ENCODE measurements at places on chromosomes 16 and 17. TPM values are rescaled to one million over a fixed set of nuclear protein-coding genes. Genes with fewer than 3 reads are reported as not detected.

Gene CRYM
- total RNA-seq, result not detected

Gene CCDC78
- 2.1 TPM for total RNA-seq

Gene CBX2
- total RNA-seq, result 5.5 TPM

Gene OR3A3
- not detected for total RNA-seq

Gene HAS3
- 0.43 TPM for total RNA-seq

Gene CACNG1
- total RNA-seq, result not detected

Gene CHD9NB
- total RNA-seq, result not detected

Gene CARHSP1
- total RNA-seq, result 160 TPM

Gene SBK1
- total RNA-seq, result 9.3 TPM

Gene TBKBP1
- total RNA-seq, result 7.6 TPM

Data from activated naive CD4-positive, alpha-beta T cell treated with anti-CD3 and anti-CD28 coated beads, Interleukin-2, amount 10 ng/mL, durations not matched to agents 5 hours and 36 hours (primary cell).